A375 (cell line): ENCODE measurements at places on chromosomes 2 and 18. TPM values are rescaled to one million over a fixed set of nuclear protein-coding genes. Genes with fewer than 3 reads are reported as not detected.

KLF7 gene
- 5.6 and 9.3 TPM in 2 replicates for total RNA-seq

ZNF804A gene
- total RNA-seq: 3.0 and 3.4 TPM in 2 replicates

ERFE gene
- total RNA-seq: 11.2 and 14.8 TPM in 2 replicates

IL36RN gene
- total RNA-seq: not detected in 2 replicates

FZD7 gene
- 13.5 and 14.6 TPM in 2 replicates for total RNA-seq

TNFAIP6 gene
- total RNA-seq: 0.16 TPM in 1 of 2 replicates, not detected in the other

RBM44 gene
- 0.16 and 0.53 TPM in 2 replicates for total RNA-seq

PLEK gene
- not detected in 2 replicates for total RNA-seq

OSR1 gene
- not detected in 2 replicates for total RNA-seq

FHOD3 gene
- 10.5 and 12.1 TPM in 2 replicates for total RNA-seq

TOGARAM2 gene
- 0.08 TPM in 1 of 2 replicates, not detected in the other for total RNA-seq

OXER1 gene
- not detected in 2 replicates for total RNA-seq

ONECUT2 gene
- 0.08 and 0.15 TPM in 2 replicates for total RNA-seq

G6PC2 gene
- total RNA-seq: not detected in 2 replicates

CACNB4 gene
- 0.11 and 0.34 TPM in 2 replicates for total RNA-seq

LAPTM4A gene
- total RNA-seq: 24.6 and 27.3 TPM in 2 replicates
